Thymus (tissue), 14 donors: ENCODE measurements at places on chromosomes 11 and 22. TPM values are rescaled to one million over a fixed set of nuclear protein-coding genes. Genes with fewer than 3 reads are reported as not detected.

- DNase-seq = no peak
These were observed 331.1 kb upstream of the PITPNB start for GRCh38 chr22:28250036-28250695.

DNA sequence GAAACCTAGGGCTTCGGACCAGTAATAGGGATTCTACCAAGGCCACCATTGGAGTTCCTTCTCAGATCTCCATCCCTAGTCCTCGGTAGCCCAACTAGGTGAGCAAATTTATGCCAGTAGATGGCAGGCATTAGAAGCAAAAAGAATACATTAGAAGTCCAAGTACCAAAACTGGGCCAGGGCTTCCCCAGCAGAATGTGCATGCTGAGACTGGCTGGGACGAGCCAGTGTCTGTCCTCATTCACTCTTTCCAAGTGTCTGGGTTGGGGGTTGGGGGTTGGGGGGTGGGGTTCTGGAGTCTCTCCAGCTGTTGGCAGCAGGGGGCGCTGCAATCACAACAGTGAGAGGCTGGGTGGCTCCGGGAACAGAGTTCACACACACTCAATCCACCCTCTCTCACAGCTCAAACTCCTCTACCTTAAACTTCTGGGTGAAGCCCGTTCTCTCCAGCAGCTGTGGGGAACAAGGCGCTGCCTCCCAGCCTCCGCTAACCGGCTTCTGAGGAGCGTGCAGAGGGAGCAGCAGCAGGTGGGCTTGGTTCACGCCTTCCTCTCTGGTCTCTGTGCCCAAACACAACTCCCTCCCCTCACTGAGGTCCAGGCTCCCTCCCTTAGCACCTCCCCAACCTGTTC lies 57.5 kb downstream of the BTG4 start:
- DNase-seq = no peak

The SCARF2 gene
- polyA plus RNA-seq = 1.3 TPM

The DMC1 gene
- 0.30 TPM for polyA plus RNA-seq

The SAA1 gene
- 1,843 TPM for polyA plus RNA-seq

DNA sequence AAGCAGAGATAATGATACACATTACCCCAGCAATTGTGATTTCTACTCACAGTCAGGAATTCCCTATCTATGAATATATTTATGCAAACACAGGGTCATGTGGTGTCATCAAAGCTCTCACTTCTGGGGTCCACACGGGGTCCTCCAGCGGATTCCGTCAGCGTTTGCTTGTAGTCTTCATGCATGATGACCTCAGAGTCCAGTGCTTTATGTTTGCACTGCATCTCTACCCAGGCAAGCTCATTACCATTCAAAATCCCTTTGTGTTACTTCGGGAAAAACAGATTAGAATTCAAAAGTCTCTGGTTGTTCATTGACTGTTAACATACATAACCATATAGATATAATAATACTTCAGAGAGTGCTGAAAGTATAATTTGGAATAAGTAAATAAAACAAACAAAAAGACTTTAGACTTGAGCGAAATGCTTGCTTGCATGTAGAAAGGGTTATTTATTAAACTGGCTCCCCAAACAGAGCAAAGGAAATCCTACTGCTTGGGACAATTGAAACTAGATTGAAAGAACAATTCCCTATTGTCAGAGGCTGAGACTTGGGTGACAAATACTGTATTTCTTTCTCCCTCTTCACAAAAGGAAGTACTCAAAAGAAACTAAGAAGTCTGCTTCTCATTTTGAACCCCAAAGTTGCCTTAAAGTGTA lies 423.1 kb downstream of the ETS1 start:
- no peak for DNase-seq

- no peak for DNase-seq
These were observed 116.4 kb downstream of the TRIM29 start for GRCh38 chr11:120021391-120021953.

The CNTN5 gene
- 0.07 TPM for polyA plus RNA-seq

The CD44 gene
- 78.7 TPM for polyA plus RNA-seq

- no peak for DNase-seq
These were observed at the start of gene BIK for GRCh38 chr22:43110444-43110926. Gene BIK (plus strand): TSS chr22:43110750. CDS start chr22:43124023, 13,273 bp downstream.

The OR5P2 gene
- not detected for polyA plus RNA-seq

DNA sequence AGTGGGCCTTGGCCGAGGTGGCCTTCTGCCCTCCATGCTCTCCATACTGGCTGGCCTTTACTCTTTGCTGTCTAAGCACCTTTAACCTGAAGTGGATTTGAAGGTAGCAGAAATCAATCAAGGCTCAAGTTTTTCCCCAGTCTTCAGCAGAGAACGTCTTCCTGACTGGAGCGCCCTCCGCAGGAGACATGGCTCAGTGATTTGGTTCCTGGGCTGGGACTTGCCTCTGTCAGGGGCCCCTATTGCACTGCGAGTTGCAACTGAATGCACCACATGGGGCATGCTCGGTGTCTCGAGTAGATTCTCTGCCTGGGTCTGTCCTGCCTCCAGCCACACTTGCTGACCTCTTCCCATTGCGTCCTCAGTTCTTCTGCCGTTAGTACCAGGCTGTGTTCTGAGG lies 79.6 kb downstream of the BMAL1 start:
- DNase-seq = no peak

GRCh38 chr11:78857688-78858087 lies 283.0 kb upstream of the NARS2 start:
- no peak for DNase-seq

DNA sequence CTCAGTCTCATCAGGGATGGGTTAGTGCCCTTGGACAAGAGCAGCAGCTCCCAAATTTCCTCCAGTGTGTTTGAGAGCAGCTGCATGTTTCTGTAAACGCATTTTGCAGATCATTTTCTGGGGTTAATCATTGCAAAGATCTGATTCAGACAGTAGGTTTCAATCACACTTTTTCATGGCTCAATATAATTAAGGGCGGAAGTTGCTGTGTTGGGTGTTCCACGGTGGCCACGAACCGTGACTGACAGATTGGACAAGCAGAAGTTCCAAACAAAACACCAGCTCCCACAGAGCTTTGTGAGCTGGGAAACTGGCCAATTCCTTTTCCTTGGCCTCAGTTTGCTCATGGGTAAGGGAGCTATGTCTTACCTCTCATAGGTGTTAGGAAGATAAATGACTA lies 8.4 kb upstream of the RASSF10 start:
- no peak for DNase-seq

GRCh38 chr11:107669893-107670601 lies 41.8 kb downstream of the SLN start:
- no peak for DNase-seq

GRCh38 chr11:18352581-18352980 lies 30.2 kb downstream of the GTF2H1 start:
- no peak for DNase-seq

- DNase-seq = no peak
These were observed 13.7 kb downstream of the AMOTL1 start for GRCh38 chr11:94781837-94782236.

The MS4A15 gene
- 0.23 TPM for polyA plus RNA-seq

The KLHL35 gene
- polyA plus RNA-seq = 1.0 TPM

The UCP3 gene
- polyA plus RNA-seq = 2.1 TPM

The SCN3B gene
- 0.84 TPM for polyA plus RNA-seq

GRCh38 chr22:45670981-45671782 lies 452 bp upstream of the ATXN10 start:
- no peak for DNase-seq

The C1QTNF4 gene
- 2.6 TPM for polyA plus RNA-seq

- DNase-seq = no peak
These were observed 3.8 kb upstream of the WEE1 start for GRCh38 chr11:9569588-9570164.

The MYOD1 gene
- polyA plus RNA-seq = 0.43 TPM

DNA sequence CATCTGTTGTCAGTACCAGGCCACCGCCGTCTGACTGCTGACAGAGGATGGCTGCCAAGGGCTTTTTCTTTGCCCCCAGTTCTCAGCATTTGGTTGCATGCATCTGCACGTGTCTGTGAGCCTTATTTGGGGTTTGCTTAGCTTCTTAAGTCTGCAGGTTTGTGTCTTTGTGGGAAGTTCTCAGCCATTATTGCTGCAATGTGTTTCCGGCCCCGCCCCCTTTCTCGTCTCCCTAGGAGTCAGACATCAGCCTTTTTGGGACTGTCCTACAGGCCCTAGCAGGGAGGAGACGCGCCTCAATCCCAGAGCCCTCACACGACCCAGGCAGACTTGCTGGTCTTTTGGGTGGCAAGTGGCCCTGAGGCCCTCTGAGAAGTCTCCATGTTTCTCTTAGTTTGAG lies 8.0 kb downstream of the MOB2 start:
- DNase-seq = no peak

DNA sequence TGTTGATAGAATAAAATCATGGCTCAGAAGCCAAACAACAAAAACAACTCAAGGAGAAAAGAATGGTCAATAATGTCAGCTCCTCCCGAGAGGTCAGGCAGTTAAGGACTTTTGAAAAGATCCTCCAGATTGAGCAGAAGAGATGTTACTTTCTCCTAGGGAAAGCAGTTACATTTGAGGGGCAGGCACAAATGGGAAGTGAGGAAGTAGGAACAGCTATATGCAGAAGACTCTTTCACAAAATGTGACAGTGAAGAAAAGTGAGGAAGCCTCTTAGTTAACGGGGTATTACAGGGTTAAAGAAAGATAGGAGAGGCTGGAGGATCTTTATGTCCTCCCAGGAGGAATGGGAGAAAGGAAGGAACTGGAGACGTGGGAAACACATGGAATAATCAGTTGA lies 3.4 kb downstream of the DCHS1 start:
- DNase-seq = no peak

- no peak for DNase-seq
These were observed 77.8 kb downstream of the BUD13 start for GRCh38 chr11:116694815-116695590.

- DNase-seq = no peak
These were observed 48.5 kb upstream of the MN1 start for GRCh38 chr22:27850000-27850521.

The DCDC1 gene
- polyA plus RNA-seq = 0.25 TPM

DNA sequence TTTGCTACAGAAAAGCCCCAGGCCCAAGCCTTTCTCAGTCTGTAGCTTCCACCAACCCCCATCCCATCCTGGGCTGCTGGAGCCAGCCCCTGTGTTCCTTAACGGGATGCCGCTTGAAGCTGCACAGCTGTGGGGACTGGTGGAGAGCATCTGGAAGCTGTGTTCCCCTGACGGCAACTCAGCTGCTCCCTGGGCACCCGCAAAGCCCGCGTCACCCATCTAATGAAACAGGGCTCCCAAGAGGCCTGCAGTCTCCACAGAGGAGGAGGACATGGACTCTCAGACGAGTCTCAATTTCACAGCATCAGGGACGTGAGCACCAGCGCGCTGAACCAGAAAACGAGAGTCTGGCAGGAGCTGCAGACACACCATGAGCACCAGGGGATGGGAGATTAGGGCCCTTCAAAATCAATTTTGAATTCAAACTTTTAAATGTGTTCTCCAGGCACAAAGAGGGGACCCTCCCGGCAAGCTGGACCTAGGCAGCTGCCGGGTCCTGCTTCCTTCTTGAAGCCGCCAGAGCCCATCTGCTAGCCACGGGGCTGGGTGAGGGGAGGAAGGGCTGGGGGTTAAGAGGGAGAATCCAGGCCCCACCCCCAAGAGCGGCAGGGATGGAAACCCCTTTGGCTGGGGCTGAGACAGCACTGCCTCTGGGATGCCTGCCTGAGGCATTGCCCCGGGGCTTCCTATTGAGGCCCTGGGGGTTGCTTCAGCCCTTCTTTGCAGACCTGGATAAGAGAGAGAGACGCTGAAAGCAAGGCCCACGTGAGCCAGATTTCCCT lies 21.0 kb downstream of the LMO1 start:
- no peak for DNase-seq

The TMEM132A gene
- 5.7 TPM for polyA plus RNA-seq

The C11orf42 gene
- polyA plus RNA-seq = not detected

DNA sequence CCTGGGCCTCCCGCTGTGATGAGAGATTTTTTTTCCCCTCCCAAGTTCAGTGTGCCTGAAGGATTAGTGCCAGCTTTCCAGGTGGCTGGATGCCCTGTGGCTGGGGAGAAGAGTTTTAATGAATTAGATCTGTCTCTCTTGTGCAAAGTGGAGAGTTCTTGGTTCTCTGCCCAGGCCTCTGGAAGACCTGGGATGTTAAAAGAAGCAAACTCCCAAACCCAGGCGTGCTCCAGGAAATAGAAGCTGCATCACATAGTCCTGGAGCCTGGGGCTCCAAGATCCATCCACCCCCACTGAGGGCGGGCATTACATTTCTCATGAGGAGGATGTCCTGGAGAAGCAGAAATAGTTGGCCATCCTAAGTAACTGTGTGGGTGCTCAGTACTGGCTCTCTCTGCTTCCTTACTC lies 30.6 kb downstream of the SDHAF2 start:
- no peak for DNase-seq

DNA sequence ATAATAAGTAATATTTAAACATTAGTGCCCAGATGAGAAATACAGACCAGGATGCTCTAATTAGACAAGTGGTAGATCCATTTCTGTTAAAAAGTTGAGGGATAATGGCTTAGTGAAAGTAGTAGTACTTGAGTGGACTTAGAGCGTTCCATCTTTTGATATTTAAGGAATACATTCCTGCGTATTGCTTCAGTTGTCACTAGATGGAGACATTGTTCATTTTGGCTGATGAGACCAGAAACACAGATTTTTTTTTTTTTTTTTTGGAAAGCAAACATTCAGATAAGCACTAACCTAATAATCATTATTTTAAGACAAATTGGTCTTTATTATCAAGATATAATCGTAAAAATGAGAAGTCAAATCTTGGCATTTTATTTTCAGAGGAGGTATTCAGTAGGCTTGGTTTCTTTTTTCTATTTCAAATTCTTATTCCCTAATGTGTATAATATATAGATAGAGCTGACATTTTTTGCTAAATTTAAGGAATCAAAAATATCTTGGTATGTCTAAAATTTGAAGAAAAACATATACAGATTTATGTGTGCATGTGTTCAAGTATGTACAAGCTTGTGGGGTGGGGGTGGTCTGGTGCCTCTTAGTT lies 92.9 kb downstream of the DYNC2H1 start:
- no peak for DNase-seq

The C11orf65 gene
- 1.4 TPM for polyA plus RNA-seq

GRCh38 chr11:107439586-107440167 lies 17.9 kb downstream of the CWF19L2 start:
- no peak for DNase-seq

- DNase-seq = no peak
These were observed 186.6 kb upstream of the BDNF start for GRCh38 chr11:27886857-27887256.
